ENCODE measurements at places on chromosomes 13 and 19.

DNA sequence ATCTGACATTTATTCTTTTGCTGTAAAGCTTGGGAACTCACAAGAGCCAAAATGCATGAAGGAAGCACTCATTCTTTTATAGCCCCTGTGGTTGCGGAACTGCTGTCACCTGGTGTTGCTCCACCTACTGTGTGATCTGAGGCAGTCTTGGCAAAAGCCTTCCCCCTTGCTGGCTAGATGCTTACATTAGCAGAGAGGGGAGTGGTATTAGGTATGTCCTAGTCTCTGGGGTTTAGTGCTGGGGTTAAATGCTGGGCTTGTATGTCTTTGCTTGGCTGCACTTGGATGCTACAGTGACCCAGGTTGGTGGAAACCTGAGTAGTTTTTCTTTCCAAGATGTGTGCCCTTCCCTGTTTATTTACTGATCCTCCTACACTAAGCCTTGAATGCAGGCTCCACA lies 99.3 kb downstream of the WDFY2 start:
- DNase-seq: no peak

DNA sequence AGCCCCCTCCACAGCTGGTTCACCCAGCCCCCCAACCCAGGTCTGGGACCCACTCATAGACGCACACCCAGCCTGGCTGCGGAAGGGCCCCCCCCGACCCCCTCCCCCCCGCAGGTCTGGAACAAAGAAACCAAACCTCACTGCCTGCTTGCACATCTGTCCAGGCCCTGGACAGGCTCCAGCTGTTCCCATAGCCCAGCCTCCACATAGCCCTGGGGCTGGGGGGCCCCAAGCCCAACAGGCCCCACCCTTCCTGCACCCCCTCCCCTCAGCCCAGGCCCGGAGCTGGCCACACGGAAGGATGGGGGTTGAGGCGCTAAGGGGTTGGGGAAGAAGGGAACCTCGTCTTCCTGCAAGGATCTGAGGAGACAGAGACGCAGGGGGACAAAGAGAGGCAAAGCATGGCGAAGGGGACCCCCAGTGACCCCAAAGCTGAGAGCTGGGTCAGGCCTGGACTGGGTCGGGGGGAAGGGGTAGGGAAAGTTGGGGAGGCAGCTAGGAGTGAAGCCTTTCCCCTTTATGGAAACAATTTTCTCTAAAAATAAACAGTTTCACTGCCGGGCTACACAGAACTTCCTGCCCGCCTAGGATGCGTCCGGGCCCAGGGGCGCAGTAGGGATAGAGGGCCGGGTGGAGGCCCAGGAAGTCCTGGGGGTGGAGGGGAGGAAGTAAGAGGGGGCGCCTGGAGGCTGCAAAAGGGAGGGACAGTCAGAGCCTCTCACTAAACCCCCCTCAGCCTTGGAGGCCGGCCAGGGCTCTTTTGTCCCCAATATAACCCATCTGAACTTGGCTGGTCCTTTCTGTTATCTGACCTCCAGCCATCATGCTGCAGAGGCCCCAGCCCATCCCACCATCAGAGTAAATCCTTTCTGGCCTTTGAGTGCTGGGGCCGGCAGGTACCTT lies 2.4 kb downstream of the KANK2 start:
- no peak for DNase-seq

GRCh38 chr19:41746593-41747227 lies 8.6 kb upstream of the CEACAM6 start:
- DNase-seq: peak; percentile 42

GRCh38 chr19:56083668-56084067 lies 37.4 kb downstream of the ZNF787 start:
- no peak for DNase-seq

DNA sequence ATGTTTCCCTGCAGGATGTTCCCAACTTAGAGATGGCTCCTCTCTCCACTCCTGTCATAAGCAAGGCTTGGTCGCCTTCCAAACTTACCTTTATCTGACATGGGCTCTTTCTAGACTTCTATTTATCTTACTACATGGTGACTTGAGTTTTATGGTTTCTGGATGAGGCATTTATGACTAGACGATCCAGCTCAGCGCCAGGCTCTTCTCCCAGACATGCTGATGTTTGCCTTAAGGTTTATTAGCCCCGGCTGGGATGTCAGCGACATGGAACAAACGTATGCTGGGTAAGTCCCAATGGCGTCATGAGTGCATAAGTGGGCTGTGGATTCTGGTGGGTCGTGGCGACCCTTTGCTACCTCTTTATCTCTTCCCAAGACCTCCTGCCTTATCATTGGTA lies 39.8 kb upstream of the SLC15A1 start:
- DNase-seq: no peak

GRCh38 chr13:19596960-19597361 lies 35.6 kb upstream of the TPTE2 start:
- DNase-seq: no peak

GRCh38 chr13:113029487-113030258 lies 60.7 kb downstream of the MCF2L start:
- DNase-seq: peak; percentile 45

DNA sequence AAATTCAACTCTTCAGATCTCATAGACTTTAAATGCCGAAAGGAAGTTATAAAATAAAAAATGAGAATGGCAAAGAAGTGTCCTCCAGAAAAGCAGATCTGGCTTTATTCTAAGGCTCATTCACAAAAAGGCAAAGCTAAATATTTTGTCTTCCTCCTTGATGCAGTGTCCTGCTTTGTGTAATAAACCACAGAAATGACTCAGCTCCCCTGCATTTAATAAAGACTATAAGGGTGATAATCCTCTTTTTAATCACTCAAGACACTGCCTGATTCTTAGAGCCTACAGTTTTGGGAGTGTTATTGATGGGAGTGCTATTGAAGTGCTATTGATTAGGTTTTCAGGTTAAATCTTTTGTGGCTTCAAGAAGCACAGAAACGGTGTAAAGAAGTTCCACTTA lies 482.0 kb downstream of the PCDH20 start:
- no peak for DNase-seq

Data from KBM-7 (cell line).